Stimulated activated CD8-positive, alpha-beta memory T cell treated with anti-CD3 and anti-CD28 coated beads, Interleukin-15, amount 100 ng/mL, for 24 hours (primary cell): ENCODE measurements at places on chromosomes 7 and 10.

GRCh38 chr10:14528450-14528849 is 197.7 kb upstream of the FRMD4A start:
- DNase-seq = no peak

GRCh38 chr10:6048281-6049030 is 13.7 kb downstream of the IL2RA start:
- DNase-seq = no peak

DNA sequence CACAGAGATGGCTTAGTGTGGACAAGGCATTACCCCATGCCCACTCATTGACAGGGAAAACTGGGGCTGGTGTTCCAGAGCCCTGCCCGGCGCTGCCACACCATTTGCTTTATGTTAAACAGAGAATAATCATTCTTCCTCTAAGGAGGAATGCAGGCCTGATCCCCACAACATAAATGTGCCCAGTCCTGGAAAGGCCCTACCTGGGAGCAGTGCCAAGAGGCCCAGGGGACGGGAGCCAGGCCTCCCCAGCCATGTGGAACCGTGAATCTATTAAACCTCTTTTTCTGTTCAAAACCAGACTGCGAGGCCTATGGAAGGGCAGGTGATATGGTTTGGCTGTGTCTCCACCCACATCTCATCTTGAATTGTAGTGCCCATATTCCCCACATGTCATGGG is 264.1 kb downstream of the GRID1 start:
- no peak for DNase-seq

GRCh38 chr10:43037440-43037839 is 39.4 kb upstream of the RET start:
- no peak for DNase-seq

GRCh38 chr10:94076325-94076841 is 82.7 kb downstream of the PLCE1 start:
- no peak for DNase-seq

DNA sequence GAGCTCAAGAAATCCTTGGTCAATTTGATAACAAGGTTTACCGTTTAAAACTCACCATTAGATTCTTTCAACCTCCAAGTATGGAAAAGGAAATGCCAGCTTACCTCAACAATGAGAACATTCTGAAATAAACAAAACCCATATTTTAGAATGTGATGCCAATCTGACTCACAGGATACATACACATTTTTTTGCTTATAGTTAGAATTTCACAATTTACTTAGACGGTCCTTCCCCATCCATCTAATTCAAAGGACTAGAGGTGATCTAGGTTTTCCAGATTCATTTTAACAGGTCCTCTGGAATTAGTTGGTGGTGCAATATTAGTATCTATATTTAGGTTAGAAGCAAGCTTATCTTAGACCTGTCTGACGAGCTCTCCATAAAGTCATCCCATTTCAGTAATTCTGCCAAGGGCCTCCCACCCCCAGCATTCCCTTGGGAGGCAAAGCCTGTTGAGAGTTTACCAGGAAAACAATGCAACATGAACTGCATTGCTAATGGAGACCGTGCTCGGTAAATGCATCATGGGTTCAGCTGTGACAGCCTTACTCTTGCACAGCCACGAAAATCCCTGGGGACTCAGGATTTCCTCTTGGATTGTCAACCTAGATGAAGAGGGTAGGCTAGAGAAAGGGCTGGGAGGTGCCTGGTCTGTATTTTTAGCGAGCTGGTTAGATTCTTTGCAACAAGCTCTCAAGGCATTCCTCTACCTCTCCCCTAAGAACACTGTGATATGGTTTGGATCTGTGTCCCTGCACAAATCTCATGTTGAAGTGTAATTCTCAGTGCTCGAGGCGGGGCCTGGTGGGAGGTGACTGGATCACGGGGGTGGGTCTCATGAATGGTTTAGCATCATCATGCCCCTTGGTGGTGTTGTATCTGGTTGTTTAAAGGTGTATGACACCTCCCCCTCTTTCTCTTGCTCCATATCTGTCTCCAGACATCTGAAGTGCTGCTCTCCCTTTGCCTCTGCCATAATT is 93.8 kb downstream of the PRTFDC1 start:
- no peak for DNase-seq

GRCh38 chr7:50356212-50356944 is 51.9 kb downstream of the IKZF1 start:
- DNase-seq = no peak

DNA sequence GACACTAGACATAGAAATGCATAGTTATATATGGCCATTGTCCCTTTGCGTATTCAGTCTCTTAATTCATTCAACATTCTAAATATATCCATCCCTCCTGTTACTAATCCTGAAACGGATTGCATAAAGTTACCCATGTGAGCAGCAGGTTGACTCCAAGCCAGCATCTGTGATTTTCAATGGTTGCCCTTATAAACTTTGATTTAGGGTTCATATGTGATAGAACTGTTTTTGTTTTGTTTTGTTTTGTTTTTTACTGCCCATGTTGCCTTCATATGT is 13.4 kb upstream of the DENND2A start:
- no peak for DNase-seq

DNA sequence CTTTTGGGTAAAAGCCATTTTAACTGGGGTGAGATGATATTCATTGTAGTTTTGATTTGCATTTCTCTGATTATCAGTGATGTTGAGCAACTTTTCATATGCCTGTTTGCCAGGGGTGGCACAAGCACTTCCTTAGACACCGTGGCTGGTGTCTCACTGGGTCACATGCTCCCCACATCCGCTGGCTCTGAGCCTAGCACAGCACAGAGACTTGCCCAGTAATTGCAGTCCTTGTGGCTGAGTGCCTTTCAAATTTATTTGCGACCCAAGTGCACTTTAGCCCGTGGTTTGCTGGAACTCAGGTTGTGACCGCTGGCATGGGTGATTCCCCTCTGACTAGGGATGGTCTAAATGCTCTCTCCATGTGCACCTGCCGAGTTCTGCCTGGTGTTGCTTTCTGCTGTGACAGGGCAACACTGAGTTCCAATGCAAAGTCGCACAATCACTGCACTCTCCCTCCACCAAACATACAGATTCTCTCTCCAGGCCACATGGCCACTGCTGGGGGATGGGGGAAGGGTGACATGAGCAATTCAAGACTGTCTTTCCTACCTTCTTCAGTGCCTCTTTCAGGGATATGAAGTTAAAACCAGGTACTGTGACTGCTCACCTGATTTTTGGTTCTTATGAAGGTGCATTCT is 66.5 kb downstream of the ZNF277 start:
- DNase-seq = no peak

GRCh38 chr7:80272560-80273239 is 138.1 kb downstream of the GNAI1 start:
- no peak for DNase-seq

DNA sequence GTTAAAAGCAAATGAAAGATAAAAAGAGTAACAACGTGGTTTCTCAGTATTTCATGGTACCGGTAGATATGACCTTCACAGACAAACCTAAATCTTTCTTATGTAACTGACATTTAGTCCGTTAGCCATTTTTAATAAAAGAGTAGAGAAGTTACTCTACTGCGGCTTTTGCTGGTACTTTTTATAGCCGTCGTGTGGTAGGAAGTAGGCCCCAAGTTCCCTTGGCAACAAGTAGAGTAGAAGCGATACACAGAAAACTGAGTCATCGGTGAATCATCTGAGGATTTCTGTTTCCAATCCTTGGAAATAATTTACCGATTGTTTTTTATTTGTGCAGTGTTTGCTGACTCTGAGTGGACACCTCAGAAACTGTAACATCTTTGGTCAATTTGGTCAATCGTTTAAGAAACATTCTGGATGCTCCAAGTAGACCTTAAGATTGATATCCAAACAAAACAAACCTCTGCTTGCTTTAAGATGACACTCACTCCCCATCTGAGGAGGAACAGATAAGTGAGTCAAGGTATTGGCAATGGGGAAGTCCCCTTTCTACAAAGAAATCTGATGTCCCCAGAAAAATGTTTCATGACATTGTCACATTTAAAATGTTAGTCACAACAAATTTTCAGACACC is 63.9 kb upstream of the AHR start:
- no peak for DNase-seq

DNA sequence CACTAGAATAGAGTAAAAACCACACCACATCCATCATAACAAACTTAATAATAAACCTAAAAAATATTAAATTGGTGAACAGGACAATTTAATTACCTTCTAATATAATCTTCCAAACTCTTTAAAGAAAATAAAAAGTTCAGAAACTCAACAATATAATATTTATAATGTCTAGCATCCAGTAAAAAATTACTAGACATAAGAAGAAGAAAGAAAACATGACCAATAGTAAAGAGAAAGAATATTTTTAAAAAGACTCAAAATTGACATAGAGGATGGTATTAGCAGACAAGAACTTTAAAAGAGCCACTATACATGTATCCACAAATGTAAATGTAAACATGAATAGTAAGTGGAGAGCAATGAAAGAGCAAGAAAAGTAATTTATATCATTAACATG is 388.4 kb downstream of the TFEC start:
- DNase-seq = no peak
